Hepatocyte (in vitro differentiated cells): ENCODE measurements at places on chromosomes 5 and 9. TPM values are rescaled to one million over a fixed set of nuclear protein-coding genes. Genes with fewer than 3 reads are reported as not detected.

The ARL15 gene
- 13.3 and 15.4 TPM in 2 replicates for polyA plus RNA-seq

DNA sequence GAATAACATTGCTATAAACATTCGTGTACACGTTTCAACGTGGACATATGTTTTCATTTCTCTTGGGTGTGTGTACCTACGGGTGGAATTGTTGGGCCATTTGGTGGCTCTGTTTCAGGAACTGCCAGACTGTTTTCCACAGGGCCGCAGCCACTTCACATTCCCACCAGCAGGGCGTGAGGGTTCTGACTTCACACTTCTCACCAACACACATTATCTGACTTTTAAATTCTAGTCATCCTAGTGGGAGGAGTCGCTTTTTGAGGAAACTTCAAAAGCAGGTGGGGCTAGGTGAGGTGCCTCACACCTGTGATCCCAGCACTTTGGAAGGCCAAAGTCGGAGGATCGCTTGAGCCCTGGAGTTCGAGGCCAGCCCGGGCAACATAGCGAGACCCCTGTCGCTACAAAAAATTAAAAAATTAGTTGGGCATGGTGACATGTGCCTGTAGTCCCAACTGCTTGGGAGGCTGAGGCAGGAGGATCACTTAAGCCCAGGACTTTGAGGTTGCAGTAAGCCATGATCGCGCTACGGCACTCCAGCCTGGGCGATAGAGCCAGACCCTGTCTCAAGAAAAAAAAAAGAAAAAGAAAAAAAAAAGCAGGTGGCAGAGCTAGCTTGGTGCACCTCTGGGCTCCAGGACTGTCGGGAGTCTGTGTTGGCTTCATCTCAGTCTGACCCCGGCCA, 28.5 kb downstream of the TSPAN17 start:
- no peak for DNase-seq

The STKLD1 gene
- 1.6 and 2.5 TPM in 2 replicates for polyA plus RNA-seq

The PKD2L2 gene
- polyA plus RNA-seq: 0.09 and 0.11 TPM in 2 replicates

DNA sequence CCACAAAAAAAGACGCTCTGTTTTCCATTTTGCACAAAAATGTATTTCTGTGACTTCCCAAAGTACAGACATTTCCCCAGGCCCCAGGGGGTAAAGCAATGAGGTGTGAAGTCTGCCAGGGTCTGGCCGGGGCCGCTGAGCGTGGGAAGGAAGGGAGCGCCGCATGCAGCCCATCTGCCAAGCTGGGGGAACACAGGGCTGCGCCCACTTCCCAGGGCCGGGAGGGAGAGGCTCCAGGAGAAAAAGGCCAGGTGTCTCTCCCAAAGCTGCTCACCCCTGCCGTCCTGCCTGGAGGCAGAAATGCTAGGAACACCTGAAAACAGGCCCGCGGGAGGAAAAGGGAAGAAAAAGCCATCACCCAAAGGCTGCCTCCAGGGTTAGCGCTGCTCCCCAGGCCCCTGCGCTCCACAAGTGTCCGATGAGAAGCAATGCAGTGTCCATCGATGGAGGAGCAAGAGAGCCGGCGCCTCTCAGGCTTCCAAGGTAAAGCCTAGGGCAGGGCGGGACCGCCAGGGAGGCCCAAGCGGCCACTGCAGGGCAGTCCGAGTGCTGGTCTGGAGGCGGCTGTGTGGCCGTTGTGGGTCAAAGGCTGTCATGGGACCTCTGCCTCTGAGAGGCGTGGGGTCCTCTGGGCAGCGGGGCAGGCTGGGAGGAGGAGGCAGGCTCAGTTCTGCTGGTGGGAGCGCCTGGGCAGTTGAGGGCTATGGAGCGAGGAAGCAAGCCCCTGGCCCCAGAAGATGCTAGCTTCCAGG, 6.0 kb upstream of the ZDHHC12 start:
- DNase-seq: no peak

DNA sequence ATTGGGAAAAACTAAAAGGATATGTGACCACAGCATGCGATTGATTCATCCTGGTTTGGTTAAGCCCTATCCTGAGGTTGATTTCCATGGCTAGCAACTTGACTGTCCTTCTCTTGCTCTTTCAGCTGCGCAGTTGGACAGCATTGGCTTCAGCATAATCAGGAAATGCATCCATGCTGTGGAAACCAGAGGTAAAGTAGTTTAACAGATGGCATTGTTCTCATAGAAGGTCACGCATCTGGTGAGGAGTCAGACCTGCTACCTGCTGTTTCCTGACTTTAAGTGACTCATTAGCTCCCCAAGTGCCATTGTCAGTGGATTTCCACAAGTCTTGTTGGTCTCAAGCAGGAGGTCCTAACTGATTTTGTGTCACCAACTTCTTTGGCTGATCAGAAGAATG, 266.9 kb downstream of the ARHGAP26 start:
- DNase-seq: no peak

DNA sequence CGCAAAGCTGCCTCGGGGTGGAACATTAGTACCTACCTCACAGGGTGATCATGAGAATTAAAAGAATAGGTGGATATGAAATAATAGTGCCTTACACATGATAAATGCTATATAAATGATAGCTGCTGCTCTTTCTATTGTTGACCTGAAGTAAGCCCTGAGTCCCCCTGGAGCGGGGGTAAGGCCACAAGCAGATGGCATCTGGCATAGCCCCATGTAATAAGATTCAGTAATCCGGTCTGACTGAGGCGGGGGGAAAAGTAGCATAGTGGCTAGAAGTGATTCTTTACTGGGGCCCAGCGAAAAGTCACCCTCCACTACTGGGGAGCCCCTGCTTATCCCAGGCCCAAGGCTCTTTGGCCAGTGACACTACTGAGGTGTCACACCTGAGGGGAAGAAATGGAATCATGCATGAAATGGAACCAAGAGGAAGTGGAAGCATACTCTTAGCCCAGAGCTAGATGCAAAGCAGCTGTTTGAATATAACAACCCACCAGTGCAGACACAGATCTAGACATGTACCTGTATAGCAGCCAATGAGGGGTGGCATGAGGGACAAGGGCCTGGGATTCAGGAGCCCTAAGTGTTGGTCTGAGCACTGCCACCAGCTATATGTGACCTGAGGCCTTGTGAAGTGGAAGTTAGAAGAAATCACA, 16.1 kb upstream of the FGFR4 start:
- no peak for DNase-seq

DNA sequence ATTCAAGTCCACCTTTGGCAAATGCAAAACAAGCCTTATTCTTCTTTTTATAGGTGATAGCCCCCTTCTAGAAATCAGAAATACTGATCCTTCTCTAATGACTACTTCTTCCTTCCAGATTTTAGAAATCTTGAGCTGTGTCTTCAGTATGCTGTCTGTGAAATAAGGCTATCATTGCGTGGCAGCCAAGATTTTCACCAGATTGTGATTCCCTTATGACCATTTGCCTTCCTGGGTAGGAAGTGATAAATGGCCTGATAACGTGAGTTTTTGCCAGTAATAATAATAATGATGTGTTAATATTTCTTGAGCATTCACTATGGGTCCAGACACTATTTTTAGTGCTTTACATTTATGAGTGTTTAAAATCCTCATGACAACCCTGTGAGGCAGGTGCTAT, 80.9 kb downstream of the PIP5K1B start:
- DNase-seq: no peak

DNA sequence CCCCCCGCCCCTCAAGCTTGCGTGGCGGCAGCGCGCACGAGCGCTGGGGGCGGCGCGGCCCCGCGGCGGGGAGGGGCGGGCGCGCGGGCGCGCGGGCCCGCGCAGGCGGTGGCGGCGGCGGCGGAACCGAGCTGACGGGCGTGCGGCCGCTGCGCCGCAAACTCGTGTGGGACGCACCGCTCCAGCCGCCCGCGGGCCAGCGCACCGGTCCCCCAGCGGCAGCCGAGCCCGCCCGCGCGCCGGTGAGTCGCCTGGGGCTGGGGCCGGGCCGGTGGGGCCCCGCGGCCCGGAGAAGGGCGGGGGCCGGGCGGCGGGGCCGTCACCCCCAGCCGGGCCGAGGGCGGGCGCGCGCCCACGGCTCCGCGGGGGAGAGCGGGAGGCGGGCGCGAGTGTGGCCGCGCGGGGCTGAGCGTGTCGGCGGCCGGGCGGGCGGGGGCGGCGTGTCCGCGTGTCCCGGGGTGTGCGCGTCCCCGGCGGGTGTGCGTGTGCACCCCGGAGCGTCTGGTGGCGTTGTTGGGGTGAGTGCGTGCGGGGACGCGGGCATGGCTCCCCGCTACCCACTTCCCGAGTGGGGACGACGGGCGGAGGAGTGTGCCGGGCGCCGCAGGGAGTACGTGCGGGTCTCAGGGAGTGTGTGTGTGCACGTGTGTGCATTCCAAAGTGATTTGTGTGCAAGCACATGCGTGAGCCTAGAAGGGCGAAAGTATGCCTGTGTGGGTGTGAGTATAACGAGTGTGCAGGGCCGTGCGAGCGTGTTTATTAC, at the start of gene NEK6:
Gene NEK6, plus strand, starts transcription at position 106 of the 763 bp plus-strand sequence. CDS start 44,016 bp downstream, outside the sequence.
- peak; percentile 63 for DNase-seq

DNA sequence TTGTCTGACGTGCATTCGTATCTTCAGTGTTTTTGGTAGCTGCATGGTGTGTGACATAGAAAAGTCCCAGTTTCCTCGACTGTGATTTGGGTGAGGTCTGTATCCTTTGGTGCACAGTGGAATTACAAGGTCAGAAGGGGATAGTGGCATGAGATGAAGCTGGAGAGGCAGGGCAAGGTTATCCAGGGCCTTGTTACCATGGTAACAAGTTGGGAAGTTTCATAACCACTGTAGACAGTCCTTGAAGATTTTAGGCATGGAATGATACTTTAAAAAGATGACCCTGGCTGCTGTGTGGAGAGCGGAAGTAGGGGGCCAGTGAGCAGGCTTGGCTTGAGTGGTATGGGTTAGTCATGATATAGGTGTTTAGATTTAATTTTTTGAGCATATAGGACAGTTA, 11.9 kb downstream of the EHMT1 start:
- DNase-seq: no peak

The SEMA6A gene
- 35.8 and 38.2 TPM in 2 replicates for polyA plus RNA-seq

The SH3GL2 gene
- 2.8 and 4.9 TPM in 2 replicates for polyA plus RNA-seq

- peak; percentile 39 for DNase-seq
These were observed 1.2 kb downstream of the UHRF2 start for GRCh38 chr9:6414247-6414641.

- no peak for DNase-seq
These were observed 12.8 kb upstream of the KCNV2 start for GRCh38 chr9:2704504-2704903.

The SPATA31A3 gene
- polyA plus RNA-seq: not detected in 2 replicates

- no peak for DNase-seq
These were observed 112.2 kb downstream of the C9orf152 start for GRCh38 chr9:110095776-110096175.

GRCh38 chr5:442335-443238, at the start of gene EXOC3:
Gene EXOC3 (plus strand): TSS chr5:443176. CDS start chr5:446206, 3,030 bp downstream.
- peak; percentile 91 for DNase-seq

GRCh38 chr9:103323699-103324098, 328.6 kb downstream of the CYLC2 start:
- no peak for DNase-seq

The FOXD4L3 gene
- polyA plus RNA-seq: not detected in 2 replicates

DNA sequence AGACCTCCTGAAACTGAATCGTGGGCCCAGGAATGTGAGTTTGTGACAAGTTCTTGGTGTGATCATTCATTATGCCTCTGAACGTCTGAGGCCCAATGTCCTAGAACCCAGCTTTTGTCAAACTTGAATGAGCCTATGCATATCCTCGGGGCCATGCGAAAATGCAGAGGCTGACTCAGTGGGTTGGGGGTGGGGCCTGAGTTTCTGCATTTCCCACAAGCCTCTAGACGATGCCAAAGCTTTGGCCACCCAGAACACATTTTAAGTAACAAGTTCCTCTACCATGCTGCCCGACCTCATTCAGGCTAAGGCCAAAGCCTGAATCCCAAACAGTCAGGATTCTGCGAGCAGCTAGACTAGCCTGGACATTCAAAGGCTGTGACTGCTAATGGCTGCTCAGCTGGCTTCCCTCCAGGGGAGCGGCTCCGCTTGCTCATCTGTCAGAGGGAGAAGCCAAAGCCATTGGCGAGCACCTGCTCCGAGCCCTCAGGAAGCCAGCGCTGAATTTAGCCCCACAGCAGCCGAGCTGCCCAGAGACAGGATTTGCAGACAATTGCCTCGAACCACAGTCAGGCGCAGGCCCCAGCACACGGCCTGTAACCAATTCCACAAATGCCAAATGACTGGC, 177.5 kb downstream of the ZDHHC21 start:
- DNase-seq: no peak

DNA sequence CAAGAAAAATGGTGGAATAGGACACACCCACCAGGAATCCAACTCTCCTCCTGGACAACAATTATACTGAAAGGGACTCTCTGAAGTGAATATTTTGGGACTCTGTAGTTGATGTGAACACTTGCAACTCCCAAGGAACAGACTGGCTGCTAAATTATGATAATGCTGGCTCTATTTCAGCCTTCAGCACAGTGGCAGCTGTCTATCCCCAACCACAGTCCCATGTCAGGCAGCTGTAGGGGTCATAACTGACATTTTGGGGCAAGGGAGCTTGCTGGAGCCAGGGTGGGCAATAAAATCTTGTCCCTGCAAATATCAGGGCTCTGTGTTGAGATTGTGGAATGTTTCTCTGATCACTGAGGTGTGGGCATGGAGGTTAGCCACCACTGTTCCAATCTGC, 14.2 kb downstream of the SPATA31E1 start:
- DNase-seq: no peak

- no peak for DNase-seq
These were observed 85.1 kb upstream of the LRRTM2 start for GRCh38 chr5:138960145-138960692.

- DNase-seq: no peak
These were observed 164.8 kb downstream of the EFNA5 start for GRCh38 chr5:107505763-107506534.

DNA sequence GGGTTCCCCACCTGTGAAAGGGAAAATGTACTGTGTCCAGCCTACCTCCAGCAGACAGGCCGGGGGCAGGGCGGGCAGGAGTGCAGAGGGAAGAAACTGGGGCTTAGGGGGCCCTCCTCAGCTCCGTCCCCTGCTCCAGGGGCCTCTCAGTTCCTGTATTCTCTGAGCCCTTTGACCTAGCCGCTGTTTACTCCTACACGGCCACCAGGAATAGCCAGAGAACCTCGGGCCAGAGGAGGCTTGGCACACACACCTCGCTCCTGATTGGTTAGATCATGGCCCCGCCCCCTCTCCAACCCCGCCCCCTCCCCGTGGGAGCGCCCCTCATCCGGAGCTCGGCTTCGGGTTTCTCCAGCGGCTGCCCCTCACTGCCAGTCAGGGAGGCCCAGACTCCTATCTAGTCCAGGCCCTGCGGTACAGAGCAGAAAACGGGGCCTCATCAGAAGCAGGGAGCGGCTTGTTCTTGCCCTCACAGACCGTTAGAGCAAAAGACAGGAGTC, 2.2 kb downstream of the ST6GALNAC6 start:
- DNase-seq: peak; percentile 91

DNA sequence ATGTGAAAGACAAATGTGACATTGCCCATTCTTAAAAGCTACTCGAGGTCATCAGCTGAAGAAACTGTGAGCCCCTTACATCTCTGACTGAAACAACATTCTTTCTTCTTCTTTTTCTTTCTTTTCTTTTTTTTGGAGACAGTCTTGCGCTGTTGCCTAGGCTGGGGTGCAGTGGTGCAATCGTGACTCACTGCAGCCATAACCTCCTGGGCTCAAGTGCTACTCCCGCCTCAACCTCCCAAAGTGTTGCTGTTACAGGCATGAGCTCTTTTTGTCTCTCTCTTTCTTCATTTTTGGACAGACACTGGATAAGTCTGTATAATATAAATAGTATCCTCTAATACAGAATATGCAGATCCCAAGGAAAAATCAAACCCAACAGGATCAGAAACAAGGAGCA, 263.7 kb upstream of the KLF9 start:
- DNase-seq: no peak
